ENCODE measurements at places on chromosomes 1 and 21. TPM values are rescaled to one million over a fixed set of nuclear protein-coding genes. Genes with fewer than 3 reads are reported as not detected.

DNA sequence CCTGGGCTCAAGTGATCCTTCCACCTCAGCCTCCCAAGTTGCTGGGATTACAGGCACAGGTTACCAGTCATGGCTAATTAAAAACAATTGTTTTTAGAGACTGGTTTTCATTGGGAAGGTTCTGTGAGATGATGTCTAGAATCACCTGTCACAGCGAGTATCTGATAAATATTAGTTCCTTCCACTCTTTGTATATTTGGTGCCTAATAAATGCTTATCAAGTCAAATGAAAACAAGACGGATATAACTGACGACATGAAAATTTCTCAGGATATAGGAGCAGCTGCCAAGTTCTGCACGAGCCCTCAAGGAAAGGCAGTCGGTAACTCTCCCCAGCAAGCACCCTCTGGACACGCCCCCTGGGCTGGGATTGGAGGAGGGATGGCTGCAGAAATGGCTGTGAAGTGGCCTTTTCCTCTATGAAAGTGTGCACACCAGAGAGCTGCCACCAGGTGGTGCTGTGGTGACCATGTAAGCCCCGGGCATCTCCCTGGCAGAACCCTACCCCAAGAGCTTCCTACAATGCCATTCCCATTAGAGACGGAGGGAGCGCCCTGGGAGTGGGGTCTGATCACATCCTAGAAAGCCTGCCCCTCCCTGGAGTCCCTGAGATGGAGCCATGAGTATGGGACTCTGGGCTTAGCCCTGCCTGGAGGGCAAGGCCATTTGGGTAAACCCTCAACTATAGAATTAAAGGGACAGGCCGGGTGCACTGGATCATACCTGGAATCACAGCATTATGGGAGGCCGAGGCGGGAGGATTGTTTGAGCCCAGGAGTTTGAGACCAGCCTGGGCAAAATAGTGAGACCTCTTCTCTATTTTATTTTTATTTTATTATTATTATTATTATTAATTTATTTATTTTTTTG lies 50.9 kb downstream of the HTR6 start:
- DNase-seq: peak; percentile 87

GRCh38 chr1:99247199-99247598 lies 17.1 kb upstream of the PLPPR4 start:
- no peak for DNase-seq

GRCh38 chr1:30888391-30888790 lies 20.2 kb downstream of the SDC3 start:
- DNase-seq: no peak

Gene NIPAL3
- total RNA-seq: 23.0 TPM

Gene AMIGO1
- total RNA-seq: 1.2 TPM

DNA sequence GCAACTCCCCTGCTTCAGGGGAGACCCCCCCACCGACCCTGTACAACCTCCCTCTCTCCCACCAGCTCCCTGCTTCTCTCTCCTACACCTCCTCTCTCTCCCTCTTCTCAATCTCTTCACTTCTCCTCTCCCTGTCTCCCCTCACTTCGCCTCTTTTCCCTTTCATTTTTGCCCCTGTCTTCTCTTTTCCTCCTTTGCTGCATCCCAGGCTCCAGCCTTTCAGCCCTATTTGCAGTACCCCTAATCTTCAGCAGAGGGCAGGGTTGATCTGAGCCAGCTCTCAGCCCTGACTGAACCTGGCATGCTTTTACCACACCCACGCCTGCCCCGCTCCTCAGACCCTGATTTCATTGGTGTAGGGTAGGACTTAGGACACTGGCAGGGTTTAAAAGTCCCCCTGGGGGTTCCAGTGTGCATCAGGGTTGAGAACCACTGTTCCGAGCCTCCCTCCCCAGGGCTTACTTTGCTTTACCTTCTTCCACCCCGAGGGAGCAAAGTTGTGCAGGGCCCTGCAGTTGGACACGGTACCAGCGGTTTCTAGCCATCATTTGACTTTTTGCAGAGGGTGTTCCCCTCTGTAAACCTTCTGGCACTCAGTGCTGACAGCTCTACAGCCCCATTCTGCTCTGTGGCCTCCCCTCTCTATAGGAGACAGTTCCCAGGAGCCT lies 67.3 kb upstream of the CNTN2 start:
- DNase-seq: peak; percentile 55

DNA sequence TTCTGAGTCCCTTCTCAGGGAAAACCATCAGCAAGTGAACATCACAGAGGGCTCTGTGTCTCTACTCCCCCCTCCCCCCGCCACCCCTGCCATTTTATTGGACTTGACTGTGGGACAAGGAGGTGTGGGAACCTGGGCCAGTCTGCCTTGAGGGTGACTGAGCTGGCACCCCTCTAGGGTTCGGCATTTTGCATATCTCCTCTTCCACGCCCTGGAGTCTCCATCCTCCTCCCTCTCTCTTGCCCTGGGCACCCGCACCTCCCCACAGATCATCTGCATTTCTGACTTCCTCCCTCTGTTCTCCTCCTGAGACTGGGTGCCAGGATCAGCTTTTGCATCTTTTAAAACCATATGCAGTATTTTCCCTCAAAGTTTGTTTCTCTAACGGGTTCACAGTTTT lies 107.1 kb upstream of the ERRFI1 start:
- no peak for DNase-seq

Gene IL20
- not detected for total RNA-seq

DNA sequence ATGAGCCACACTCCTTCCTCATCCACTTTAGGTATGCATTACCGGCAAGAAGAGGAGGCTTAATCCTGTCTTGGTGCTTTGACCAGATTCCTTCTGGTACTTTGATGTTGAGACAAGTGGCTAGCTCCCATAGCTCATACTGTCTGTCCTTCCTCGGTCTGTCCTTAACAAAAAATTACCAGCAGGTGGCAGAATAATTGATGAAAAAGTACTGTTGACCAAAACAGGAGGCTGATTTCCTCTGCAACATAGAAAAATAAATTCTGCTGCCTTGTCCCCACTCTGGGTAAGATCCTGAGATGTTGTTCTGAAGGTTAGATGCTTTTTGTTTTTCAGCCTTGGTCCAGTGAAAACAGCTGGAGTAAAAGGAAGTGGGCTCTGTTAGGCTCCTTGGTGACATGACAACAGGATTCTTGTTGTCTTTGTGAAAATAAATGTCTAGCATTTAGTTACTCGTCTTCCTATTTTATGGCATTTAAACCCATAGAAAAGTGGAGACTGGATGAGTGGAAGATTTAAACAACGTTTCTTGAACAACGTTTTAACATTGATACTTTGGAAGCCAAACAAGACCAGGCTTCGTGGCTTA lies 11.2 kb upstream of the HJV start:
- peak; percentile 66 for DNase-seq

DNA sequence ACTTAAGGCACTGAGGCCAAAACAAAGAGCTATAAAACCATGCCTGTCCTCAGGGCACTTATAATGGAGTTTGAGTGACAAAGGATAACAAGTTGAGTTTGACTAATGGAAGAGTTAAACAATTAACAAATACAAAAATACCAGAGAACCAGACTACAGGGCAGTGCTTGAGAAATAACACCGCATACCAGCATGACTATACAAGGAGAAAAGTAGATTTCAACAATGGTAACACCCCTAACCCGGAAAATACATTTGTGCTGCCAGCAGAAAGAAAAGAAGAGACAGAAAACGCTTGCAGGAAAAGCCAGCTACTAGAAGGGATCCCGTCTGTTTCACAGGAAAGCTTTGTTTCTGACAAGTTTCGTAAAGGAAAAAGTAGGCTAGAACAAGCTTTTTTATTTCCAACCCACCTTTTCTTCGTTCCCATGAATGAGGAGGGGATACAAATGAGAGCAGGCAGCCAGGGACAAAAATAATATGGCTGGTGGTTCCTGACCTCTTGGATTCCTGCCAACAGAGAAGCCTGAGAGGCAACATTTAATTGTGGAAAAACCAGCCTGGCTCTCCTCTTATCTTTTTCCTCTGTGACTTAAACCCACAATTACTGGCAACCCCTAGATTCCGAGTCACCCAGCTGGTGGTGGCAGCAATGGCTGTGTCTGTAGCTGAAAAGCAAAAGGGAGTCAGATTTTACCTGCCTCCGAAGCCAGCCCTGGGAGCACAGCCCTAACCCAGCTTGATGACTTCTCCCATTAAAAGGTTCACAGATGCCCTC lies 56.5 kb downstream of the WLS start:
- no peak for DNase-seq

Measured in NCI-H460 (cell line).